Cerebellar cortex (tissue), 1 donor: ENCODE measurements at places on chromosomes 4 and X.

DNA sequence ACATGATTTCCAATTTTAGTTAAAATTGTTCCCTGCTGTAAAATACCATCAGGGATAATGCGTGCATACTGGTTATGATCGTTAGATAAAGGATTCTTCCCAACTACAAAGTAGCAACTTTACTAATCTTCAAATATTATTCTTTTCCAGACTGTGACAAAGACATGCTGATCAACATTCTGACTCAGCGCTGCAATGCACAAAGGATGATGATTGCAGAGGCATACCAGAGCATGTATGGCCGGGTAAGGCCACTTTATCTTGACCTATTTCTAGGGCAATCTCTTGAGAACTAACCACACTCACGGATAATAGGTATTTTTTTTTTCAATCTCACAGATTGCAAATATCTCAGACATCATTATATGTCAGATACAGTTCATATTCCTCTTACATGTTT lies 47.0 kb downstream of the ANXA10 start:
- no peak for DNase-seq

GRCh38 chr4:69601065-69601464 lies 38.4 kb downstream of the UGT2A2 start:
- no peak for DNase-seq

- DNase-seq: no peak
These were observed 173.9 kb upstream of the S100G start for GRCh38 chrX:16476009-16476408.

DNA sequence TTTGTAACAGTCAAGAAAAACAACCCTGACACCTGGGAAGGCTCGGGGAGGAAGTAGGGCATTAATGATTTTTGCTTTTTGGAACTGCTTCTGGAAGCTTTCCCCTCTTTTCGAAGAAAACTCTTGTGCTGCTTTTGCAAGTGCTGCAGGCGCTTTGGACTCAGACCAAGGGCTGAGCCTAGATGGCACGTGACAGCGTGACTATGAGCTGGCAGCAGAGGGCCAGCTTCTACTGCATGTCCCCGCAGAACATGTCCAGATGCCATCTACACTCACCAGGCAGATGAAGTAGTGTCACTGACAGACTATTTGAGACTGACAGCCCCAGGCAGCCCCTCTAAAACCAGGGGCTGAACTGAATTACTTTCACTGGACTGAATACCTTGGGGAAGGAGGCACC lies 6.2 kb downstream of the NR0B1 start:
- DNase-seq: no peak

DNA sequence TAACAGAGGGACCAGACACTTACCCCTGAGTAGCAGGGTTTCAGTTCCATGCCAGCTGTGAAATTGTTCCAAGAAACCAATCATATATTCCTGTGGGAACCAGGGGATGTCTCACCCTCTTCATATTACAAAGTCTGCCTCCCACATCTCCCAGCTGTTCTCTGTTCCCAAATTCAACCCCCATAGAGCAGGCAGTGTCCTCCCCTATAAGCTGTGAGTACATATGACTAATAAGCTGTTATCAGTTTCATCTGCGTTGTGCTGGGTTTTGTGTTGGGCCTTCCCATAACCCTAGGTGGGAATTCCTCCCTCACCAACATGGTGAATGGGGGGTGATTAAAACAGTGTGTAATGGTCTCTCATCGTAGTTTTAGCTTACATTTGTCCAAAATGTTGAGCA lies 41.0 kb downstream of the CEP44 start:
- DNase-seq: no peak

DNA sequence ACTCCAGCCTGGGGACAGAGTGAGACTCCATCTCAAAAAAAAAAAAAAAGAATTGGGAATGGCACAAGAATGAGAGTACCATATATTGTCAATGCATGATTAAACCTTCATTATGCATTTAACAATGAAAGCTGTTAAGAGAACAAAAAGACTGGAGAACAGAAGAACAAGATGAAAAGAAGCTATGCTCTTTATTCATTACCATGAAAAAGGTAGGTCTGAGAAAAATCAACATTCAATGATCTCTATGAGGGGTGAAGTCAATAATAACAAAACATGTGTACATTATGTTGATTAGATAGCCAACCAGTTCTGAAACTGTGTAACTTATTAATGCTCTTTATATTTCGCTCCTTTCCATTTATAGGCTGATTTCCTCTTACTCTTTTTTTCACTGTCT lies 100.9 kb downstream of the BRWD3 start:
- no peak for DNase-seq
